Tibial nerve (tissue), 4 donors: ENCODE measurements at places on chromosomes 12 and 14. TPM values are rescaled to one million over a fixed set of nuclear protein-coding genes. Genes with fewer than 3 reads are reported as not detected.

SVOP gene
- not detected for total RNA-seq

DNA sequence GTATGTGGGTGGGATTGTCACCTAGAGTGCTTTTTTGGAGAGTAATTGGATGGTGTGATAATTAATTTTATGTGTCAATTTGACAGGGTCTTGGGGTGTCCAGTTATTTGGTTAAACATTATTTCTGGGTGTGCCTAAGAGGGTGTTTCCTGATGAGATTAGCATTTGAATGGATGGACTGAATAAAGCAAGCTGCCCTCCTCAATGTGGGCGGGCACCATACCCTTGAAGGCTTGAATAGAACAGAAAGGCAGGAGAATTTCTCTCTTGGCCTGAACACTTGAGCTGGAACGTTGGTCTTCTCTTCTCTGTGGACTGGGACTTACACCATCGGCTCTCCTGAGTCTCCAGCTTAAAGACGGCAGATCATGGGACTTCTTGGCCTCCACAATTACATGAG lies 28.8 kb upstream of the TCL1B start:
- no peak for DNase-seq

DNA sequence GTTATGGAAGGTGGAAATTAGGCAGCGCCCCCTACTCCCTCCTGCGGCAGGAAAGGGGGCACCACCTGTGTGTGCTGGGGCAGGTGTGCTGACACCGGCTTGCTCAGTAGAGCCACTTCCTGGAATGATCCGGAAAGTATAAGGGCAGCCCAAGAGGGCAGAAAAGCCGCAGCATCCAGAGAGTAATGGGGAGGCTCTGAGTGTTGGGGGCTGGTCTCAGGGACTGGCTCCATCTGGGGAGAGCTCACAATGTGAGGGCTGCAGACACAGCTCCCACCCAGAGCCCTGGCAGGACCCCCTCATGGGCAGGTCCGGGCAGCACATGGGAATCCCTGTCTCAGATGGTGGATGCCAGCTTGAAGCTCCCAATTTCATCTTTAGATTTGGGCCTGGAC lies 187.6 kb upstream of the C14orf180 start:
- DNase-seq: no peak

DNA sequence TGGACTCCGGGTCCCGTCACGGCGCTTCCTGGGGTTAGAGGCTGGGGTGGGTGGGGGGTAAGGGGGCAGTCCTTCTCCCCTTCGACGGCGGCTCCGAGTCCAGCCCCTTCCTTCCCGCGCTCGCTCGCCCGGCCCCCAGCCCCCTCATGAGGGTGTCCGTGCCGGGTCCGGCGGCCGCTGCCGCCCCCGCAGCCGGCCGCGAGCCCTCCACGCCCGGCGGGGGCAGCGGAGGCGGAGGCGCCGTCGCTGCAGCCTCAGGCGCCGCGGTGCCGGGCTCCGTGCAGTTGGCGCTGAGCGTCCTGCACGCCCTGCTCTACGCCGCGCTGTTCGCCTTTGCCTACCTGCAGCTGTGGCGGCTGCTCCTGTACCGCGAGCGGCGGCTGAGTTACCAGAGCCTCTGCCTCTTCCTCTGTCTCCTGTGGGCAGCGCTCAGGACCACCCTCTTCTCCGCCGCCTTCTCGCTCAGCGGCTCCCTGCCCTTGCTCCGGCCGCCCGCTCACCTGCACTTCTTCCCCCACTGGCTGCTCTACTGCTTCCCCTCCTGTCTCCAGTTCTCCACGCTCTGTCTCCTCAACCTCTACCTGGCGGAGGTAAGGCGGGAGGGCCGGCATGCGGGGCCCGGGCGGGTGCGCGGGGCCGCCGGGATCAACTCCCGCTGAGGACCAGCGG lies 500 bp downstream of the GPR137C start:
- DNase-seq: no peak

IRAK3 gene
- 35.8 TPM for total RNA-seq

DNA sequence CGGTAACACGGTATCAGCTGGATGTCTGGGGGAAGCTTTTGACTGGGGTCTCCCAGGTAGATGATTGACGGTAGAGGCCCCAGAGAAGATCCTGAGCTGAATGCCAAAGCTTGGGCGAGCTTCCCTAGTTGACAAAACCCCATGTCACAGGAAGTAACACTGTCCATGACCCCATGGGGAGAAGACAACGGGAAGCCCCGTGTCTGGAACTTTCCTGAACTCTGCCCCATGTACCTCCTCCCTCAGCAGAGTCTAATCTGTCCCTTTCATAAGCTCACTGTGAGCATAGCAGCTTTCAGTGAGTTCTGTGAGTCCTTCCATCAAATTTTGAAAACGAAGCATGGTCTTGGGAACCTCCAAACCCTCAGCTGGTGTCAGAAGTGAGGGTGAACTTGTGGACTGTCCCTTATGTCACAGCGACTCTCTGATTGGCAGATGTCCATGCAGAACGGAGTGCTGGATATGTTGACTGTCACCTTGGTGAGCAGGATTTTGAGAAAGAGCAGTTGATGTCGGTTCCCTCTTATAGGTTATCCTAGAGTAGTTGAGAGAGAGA lies 29.7 kb upstream of the BEGAIN start:
- no peak for DNase-seq

DNA sequence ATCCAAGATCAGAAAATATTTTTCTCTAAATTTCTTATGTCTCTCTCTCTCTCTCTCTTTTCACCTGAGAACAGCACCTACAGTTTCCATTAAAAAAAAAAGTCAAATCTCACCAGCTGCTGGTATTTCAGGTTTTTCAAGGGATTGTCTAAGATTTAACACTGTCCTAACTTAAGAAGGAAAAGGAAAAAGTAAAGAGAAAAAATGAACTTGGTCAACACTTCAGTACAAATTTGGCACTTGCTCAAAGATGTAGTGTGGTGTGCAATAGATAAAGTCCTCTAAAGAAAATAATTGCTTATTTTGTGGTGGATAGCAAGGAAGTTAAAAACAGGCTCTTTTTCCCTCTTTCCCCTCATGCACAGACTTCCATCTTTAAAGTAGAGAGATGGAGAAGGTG lies 416.2 kb downstream of the SOX5 start:
- no peak for DNase-seq

TUNAR gene
- not detected for total RNA-seq

DNA sequence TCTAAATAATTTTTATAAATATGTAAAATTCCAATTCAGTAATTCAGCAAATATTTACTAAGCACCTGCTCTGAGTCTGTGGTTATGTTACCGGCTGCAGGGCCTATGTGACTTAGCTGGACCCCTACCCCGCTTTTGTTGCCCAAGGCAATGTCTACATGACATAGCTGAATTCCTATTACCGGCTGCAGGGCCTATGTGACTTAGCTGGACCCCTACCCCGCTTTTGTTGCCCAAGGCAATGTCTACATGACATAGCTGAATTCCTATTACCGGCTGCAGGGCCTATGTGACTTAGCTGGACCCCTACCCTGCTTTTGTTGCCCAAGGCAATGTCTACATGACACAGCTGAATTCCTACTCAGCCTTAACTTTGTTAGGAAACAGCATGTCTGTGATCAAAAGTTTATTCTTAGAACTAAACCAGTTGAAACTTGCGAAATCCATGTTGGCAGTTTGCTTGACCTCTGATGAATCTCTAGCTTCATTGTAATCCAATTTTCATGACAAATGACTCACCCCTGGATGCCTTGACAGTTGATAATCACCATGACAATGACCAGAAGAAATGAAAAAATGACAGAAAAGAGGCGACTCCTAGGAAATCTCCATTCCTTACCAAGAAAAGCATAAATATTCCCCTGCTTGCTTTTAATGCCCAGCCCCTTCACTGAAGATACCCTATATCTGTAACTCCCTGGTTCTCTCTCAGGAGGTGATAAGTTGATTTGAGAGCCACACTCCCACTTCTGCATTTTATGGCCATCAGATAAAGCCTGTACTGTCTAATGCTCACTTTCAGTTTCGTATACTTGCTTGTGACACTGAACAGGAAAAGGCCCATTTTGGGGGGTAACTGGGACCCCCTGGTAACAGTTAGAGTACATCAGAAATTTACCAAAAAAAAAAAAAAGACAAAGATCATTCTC lies 148.4 kb upstream of the SYT10 start:
- DNase-seq: no peak

GRCh38 chr14:91521061-91521640 lies 11.0 kb upstream of the PPP4R3A start:
- DNase-seq: no peak

DNA sequence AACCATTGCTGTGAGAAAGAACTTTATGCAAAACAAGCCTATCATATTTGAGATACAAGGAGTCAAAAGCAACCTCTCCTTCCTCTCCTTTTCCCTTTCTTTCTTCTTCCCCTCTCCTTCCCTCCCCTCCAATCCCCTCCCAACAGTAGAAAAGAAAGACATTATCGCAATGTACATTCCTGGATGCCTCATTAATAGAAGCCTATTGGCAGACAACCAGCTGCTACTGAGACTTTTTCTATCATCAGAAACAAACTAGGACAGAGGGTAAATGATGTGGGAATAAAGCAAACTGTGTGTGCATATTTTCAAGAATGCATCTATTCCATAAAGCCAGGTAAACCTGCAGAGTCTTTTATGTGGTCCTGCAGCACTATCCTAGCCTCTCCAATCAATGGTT lies 237.2 kb downstream of the ITPR2 start:
- DNase-seq: no peak

DNA sequence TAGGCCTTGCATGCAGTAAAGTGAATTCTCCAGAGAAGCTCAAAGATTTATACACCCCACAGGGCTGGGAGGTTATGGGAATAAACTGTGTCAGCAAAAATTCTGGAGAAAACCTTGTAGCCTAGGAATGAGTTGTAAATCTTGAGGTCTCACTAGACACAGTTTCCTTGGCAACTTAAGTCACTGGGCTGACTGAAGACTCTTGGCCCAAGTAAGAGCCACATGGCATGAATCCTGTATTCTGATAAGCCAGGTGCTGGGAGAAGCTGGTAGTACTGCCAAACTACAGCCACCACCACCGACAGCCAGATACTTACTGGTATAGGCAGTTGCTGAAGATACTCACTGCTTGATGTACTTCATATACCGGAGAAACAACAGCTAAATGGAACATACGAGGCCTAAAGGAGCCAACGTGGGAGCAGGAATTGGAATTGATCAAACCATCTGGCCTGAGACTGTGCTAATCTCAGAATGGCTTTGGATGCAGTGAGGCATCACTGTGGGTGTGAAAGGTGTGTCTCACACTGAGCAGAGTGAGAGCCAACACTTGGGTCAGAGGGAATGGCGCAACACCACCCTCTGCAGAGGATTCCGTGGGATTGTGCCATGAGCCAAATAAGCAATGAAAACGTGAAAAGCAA lies 102.8 kb upstream of the TMCC3 start:
- DNase-seq: no peak

ARHGAP5 gene
- 167 TPM for total RNA-seq

DNA sequence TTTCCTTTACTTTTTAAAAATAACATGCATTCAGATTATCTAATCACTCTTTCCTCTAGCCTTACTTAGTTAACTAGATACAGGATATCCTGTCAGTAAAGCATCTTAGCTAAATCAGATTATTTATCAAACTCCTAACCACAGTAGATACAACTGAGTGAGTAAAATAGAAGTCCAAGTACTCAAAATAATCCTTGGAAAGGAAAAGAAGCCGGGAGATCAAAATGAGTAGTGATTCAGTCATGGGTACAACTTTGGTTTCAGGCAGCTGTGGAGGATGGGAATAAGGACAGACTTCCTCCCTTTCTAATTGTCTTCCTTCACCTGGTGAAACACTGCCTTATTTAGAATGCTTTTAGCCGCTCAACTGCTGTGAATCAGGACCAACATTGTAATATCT lies 29.4 kb downstream of the GNG2 start:
- no peak for DNase-seq

DNA sequence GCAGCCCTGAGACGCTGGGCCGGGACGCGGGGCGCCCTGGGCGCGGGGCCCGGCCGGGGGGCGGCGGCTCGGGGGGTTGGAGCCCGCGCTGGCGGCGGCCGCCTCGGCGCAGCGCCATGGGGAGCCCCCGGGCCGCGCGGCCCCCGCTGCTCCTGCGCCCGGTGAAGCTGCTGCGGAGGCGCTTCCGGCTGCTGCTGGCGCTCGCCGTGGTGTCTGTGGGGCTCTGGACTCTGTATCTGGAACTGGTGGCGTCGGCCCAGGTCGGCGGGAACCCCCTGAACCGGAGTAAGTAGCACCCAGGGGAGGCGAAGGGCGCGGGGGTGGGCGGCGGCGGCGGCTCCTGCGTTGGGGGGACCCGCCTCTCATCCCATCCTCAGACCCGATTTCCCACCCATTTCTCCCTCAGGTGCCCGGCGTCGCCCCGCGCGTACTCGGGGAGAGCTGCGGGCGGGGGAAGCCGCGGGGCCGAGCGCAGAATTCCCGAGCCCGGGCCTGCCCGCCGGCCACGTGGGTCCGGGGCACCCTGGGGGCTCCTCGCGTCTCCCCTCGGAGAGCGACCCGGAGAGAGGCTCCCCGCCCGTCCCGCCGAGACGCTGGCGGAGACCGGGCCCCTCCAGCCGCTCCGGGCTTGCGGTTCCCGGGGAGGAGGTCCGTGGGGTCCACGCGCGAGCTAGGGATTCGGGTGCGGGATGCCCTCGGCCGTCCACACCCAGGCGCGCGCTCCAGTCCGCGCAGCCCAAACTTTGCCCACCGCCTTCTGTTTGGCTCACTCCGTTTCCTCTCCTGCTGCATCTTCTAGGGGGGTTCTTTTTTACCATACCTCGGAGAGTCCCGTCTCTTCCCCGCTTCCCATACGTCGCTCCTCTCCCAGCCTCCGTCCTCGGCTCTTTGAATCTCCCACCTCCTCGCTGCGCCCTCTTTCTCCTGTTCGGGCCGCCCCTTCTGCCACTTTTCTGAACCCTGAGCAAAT lies 807 bp downstream of the B4GALNT3 start:
- no peak for DNase-seq

GRCh38 chr14:99234355-99234754 lies 37.6 kb downstream of the BCL11B start:
- no peak for DNase-seq

DNA sequence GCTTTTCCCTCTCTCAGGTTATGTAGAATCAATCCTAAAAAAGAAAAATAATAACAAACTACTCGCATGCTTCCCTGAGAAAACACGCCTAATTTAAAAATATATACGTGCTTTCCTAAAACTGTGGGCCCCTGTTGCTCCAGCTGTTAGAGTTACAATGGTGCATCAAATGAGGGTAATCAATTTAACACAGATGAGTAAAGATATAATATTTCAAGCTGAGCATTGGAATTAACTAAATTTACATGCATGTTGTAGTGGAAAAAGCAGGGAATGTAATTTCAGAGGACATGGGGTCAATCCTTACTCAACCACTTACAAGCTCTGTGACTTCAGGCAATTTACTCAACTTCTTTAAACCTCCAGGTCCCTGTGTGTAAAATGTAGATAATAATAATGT lies 22.4 kb upstream of the LGR5 start:
- no peak for DNase-seq

C12orf54 gene
- total RNA-seq: not detected

KRT82 gene
- not detected for total RNA-seq

KRT80 gene
- total RNA-seq: not detected

DNA sequence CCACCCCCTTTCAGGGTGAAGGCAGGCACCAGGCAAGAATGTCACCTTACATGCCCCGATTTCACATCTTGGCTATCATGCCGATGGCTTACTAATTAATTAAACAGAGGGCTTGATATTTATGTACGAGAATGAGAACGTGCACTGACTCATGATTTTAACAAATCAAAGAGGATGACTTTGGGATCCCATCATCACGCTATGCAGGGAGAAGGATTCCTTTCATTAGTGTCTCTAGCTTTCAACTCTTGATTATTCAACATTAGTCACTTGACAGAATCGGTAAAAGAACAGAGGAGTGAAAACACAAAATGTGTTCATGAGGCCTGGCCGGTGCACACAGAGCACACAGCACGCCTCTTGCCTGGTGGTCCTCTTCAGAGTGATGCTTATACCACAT lies 80.6 kb downstream of the PRKAB1 start:
- DNase-seq: no peak
